ENCODE measurements at places on chromosomes 12 and 14. TPM values are rescaled to one million over a fixed set of nuclear protein-coding genes. Genes with fewer than 3 reads are reported as not detected.

The HOXC10 gene
- total RNA-seq = 0.18 TPM

The COX8C gene
- total RNA-seq = not detected

The MYL6B gene
- total RNA-seq = 39.1 TPM

The AKAP5 gene
- 1.7 TPM for total RNA-seq

The BHLHE41 gene
- total RNA-seq = 1.7 TPM

The STAC3 gene
- 5.9 TPM for total RNA-seq

GRCh38 chr12:8951744-8952143 lies 2.3 kb upstream of the M6PR start:
- H3K27me3 ChIP-seq = no peaks in the 10 kb centered on the region
- no peak for DNase-seq
- H3K27ac ChIP-seq = no peak overlapping the region
- H3K4me1 ChIP-seq = peaks cover 14% of the 10 kb centered on the region
- H3K4me3 ChIP-seq = no peak overlapping the region

DNA sequence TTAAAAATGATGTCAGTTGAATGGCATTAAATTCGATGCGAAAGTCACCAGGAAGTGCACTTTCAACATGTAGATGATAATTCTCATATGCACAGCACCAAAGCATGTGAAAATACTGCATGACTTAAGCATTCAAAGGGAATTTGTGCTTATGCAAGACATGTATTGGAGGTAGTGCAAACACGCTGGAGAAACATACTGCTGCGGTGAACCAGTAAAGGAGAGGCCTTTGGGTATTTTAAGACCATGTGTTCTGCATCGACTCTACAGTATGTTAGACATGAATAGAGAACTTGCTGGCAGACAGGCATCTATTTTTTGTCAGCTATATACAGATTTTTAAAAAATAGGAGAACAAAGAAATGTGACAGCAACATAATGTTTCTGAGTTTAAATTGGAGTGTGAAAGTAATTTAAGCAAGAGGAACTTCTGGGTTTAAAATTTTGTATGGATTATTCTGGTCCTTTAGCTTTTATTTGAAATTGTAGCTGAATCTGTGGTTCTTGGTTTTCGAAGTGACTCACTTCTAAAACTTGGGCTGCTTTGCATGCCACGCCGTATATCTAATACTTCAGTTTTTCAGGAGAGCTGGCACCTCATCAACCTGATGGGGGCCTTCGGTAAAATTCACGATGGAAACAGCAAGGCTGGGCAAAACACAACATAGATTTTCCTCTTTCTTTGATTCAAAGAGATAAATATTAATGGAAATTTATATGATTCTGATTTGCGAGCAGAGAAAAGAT lies 408.7 kb downstream of the APAF1 start:
- no peaks in the 10 kb centered on the region for H3K27me3 ChIP-seq
- H3K4me3 ChIP-seq = no peak overlapping the region
- no peak overlapping the region for H3K27ac ChIP-seq
- no peaks in the 10 kb centered on the region for H3K4me1 ChIP-seq

DNA sequence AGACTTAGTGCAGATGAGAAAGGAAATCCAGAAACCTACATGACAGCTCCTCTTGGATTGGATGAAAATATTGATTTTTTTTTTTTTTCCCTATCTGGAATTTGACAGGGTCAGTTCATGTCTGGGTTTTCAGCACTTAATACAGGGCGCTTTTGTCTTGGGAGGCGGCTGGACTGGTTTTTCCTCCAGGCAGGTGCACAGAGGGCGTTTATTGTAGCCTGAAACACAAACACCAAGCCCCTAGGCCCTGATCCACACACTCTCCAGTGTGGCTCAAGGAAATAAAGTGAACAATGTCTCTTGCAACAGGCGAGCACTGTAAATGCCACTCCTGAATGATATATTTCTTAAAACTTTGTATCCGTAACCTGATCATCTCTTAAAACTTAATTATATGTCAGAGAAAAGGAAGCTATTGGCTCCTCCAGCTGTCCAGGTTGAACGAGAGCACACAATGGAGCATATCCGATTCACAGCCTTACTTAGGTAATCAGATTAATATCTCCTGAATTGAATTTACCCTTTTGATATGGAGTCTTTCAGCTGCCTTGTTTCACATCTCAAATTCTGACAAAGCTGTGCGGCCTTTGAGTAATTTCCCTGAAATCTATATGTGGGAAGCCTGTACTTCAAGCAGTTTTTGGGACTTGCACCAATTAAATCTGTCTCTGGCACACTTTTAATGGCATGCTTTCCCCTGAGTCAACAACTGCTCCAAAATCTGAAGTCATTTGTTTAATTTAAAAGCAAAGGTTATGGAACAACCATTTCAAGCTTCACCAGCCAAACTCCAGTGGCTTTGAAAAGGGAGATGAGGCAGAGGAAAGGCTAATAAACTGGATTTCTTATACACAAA lies 485.7 kb downstream of the ZFP36L1 start:
- peak; percentile 93 for DNase-seq
- no peaks in the 10 kb centered on the region for H3K36me3 ChIP-seq
- H3K27me3 ChIP-seq = no peaks in the 10 kb centered on the region
- no peak overlapping the region for H3K4me3 ChIP-seq
- H3K4me1 ChIP-seq = peaks cover 3% of the 10 kb centered on the region

- H3K27ac ChIP-seq = no peak overlapping the region
- no peaks in the 10 kb centered on the region for H3K27me3 ChIP-seq
- H3K4me3 ChIP-seq = no peak overlapping the region
- H3K36me3 ChIP-seq = peaks cover 48% of the 10 kb centered on the region
- no peak for DNase-seq
Observed at GRCh38 chr12:113934060-113934814, 31.9 kb downstream of the RBM19 start.

- DNase-seq = no peak
- no peaks in the 10 kb centered on the region for H3K36me3 ChIP-seq
- H3K4me1 ChIP-seq = peaks cover 52% of the 10 kb centered on the region
- no peaks in the 10 kb centered on the region for H3K27me3 ChIP-seq
- H3K4me3 ChIP-seq = no peak overlapping the region
- no peak overlapping the region for H3K27ac ChIP-seq
Observed at GRCh38 chr14:91399868-91400640, 17.6 kb downstream of the CCDC88C start.

DNA sequence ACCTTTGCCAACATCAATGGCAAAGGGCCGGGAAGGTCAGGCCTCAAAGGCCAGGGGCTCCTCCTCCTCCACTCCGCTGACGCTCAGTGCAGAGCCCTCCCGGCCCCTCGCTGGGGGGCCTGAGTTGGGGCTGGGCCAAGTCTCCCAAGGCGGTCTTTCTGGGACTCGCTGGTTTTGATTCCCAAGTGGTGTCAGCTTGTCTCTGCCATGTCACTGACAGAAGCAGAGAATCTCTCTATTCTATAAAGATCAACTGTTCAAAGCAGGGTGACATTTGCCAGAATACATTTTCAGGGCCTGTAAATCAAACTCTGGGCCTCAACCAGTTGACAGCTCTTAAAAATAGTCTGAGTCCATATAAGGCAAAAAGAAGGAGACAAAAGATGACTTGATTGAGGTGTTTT lies 75.9 kb downstream of the CCDC88C start:
- no peak overlapping the region for H3K4me3 ChIP-seq
- H3K36me3 ChIP-seq = no peaks in the 10 kb centered on the region
- peak; percentile 51 for DNase-seq
- H3K4me1 ChIP-seq = no peaks in the 10 kb centered on the region
- H3K27me3 ChIP-seq = no peaks in the 10 kb centered on the region

DNA sequence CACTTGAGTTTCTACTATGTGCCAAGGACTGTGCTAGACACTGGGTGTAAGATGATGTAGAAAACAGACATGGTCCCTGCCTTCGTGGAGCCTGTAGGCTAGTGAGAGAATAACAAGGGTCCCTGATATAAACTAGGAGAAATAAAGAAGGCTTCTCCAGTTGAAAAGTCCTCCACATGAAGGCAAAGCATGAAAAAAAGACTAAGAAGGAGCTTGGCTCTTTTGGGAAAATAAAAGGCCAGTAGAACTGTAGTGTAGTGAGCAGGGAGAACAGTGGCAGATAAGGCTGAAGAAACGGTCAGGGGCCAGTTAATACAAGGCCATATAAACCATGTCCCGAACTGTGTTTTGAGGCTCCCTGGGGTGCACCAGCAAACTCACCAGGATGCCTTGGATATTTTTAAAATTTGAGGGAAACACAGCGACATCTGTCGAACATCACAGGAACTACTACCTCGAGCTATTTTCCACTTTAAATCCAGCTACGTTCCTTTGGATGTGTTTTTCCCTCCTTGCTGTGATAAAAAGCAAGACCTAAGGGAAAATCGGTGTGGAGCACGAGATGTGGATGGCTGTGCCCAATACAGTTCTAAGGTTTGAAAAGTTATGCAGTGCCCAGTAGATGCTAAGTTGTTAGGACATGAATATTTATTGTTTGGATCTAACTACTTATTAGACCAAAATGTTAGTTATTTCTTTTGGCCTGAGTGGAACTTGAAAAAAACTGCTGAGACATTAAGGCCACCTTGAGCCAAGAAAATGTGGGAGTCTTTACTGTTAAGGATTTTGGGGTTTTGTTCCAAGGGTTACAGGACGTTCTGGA lies 8.5 kb upstream of the CFL2 start:
- H3K4me1 ChIP-seq = peaks cover 6% of the 10 kb centered on the region
- no peaks in the 10 kb centered on the region for H3K36me3 ChIP-seq
- no peak overlapping the region for H3K27ac ChIP-seq
- DNase-seq = peak; percentile 31
- H3K4me3 ChIP-seq = no peak overlapping the region

- no peaks in the 10 kb centered on the region for H3K27me3 ChIP-seq
- H3K36me3 ChIP-seq = no peaks in the 10 kb centered on the region
- H3K4me1 ChIP-seq = no peaks in the 10 kb centered on the region
- no peak overlapping the region for H3K27ac ChIP-seq
- no peak overlapping the region for H3K4me3 ChIP-seq
- no peak for DNase-seq
Observed at GRCh38 chr12:96880220-96880619, 26.8 kb upstream of the NEDD1 start.

- no peak for DNase-seq
- no peaks in the 10 kb centered on the region for H3K27me3 ChIP-seq
- no peak overlapping the region for H3K27ac ChIP-seq
- no peaks in the 10 kb centered on the region for H3K36me3 ChIP-seq
- peaks cover 16% of the 10 kb centered on the region for H3K4me1 ChIP-seq
- H3K4me3 ChIP-seq = no peak overlapping the region
Observed at GRCh38 chr12:47750229-47750798, 8.4 kb downstream of the RAPGEF3 start.

GRCh38 chr12:82757059-82757458 lies 70.4 kb downstream of the TMTC2 start:
- H3K4me1 ChIP-seq = peaks cover 6% of the 10 kb centered on the region
- H3K27ac ChIP-seq = no peak overlapping the region
- H3K36me3 ChIP-seq = no peaks in the 10 kb centered on the region
- no peak for DNase-seq

GRCh38 chr12:21939435-21939834 lies 1.8 kb downstream of the ABCC9 start:
- H3K27me3 ChIP-seq = no peaks in the 10 kb centered on the region
- no peaks in the 10 kb centered on the region for H3K4me1 ChIP-seq

- peaks cover 24% of the 10 kb centered on the region for H3K27me3 ChIP-seq
- no peak overlapping the region for H3K4me3 ChIP-seq
- H3K27ac ChIP-seq = no peak overlapping the region
- no peak for DNase-seq
- H3K36me3 ChIP-seq = no peaks in the 10 kb centered on the region
- peaks cover 5% of the 10 kb centered on the region for H3K4me1 ChIP-seq
Observed at GRCh38 chr12:53963434-53964314, 9.0 kb downstream of the HOXC12 start.

GRCh38 chr12:125797421-125798175 lies 732.4 kb downstream of the AACS start:
- H3K27me3 ChIP-seq = no peaks in the 10 kb centered on the region
- H3K4me3 ChIP-seq = no peak overlapping the region
- no peak for DNase-seq
- H3K27ac ChIP-seq = no peak overlapping the region
- no peaks in the 10 kb centered on the region for H3K4me1 ChIP-seq

DNA sequence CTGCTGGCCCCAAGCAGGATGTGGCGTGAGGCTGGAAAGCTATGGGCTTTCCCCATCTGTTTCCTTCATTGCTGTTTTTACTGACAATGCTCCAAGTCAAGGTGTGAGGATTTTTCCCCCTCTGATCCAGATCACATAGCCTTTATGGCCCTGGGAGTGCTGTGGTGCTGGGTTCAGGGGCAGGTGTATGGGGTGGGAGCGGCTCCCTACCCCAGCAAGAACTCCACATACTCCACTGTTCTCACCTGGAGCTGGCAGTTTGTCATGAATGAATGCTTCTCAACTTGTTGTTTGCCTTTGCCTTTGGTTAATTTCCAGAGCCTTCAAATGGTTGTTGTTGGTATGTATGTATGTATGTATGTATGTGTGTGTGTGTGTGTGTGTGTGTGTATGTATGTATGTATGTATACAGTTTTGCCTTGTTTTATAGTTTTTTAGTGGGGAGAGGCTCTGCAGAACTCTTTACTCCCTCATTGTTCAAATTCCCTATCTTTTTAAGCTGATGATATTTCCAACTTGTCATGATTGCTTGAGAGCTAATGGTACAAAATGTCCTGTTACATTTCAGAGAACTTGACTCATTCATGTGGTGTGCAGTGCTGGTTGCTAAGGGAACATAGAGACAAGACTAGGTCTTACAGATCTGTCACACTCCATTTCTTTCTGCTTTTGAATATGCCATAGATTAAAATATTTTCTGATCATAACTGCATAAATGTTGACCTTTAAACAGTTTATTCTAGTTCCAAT lies 36.6 kb upstream of the ASPG start:
- peak overlapping the region; percentile 21 for H3K27ac ChIP-seq
- no peaks in the 10 kb centered on the region for H3K4me1 ChIP-seq
- H3K4me3 ChIP-seq = no peak overlapping the region
- H3K36me3 ChIP-seq = no peaks in the 10 kb centered on the region
- DNase-seq = no peak
- no peaks in the 10 kb centered on the region for H3K27me3 ChIP-seq

GRCh38 chr12:60194678-60195077 lies 598.8 kb downstream of the SLC16A7 start:
- no peaks in the 10 kb centered on the region for H3K36me3 ChIP-seq
- H3K27me3 ChIP-seq = no peaks in the 10 kb centered on the region
- no peak overlapping the region for H3K27ac ChIP-seq
- no peak for DNase-seq
- no peaks in the 10 kb centered on the region for H3K4me1 ChIP-seq

GRCh38 chr12:103758310-103759089 lies 82.5 kb downstream of the NT5DC3 start:
- H3K27ac ChIP-seq = no peak overlapping the region
- DNase-seq = no peak
- H3K4me1 ChIP-seq = no peaks in the 10 kb centered on the region
- no peaks in the 10 kb centered on the region for H3K27me3 ChIP-seq
- no peak overlapping the region for H3K4me3 ChIP-seq
- no peaks in the 10 kb centered on the region for H3K36me3 ChIP-seq

DNA sequence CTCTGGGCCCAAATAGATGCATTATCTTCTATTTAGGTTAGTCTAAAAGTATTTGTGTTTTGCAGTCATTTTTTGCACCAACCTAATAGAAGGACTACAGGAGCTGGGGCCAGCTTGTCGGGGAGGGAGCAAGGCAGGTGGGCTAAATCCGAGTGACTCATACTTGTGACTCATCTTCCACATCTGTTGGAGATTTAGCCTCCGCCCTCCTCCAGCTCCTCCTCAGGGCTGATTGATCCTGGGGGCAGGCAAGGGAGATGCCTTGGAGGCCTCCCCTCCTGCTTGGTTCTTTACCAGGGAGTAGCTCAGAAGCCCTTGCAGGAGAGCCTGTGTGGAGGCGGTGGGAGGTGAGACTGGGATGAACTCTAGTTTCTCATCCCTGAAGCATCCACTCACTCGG lies 27.9 kb downstream of the RHOF start:
- H3K4me1 ChIP-seq = no peaks in the 10 kb centered on the region
- no peaks in the 10 kb centered on the region for H3K36me3 ChIP-seq
- DNase-seq = no peak
- H3K27ac ChIP-seq = no peak overlapping the region
- no peaks in the 10 kb centered on the region for H3K27me3 ChIP-seq
- H3K4me3 ChIP-seq = no peak overlapping the region
